Amniotic stem cell (primary cell): ENCODE measurements at places on chromosomes 1 and 21.
A peak's percentile ranks its signal among the peaks of the same experiment; 100 is the strongest.

DNA sequence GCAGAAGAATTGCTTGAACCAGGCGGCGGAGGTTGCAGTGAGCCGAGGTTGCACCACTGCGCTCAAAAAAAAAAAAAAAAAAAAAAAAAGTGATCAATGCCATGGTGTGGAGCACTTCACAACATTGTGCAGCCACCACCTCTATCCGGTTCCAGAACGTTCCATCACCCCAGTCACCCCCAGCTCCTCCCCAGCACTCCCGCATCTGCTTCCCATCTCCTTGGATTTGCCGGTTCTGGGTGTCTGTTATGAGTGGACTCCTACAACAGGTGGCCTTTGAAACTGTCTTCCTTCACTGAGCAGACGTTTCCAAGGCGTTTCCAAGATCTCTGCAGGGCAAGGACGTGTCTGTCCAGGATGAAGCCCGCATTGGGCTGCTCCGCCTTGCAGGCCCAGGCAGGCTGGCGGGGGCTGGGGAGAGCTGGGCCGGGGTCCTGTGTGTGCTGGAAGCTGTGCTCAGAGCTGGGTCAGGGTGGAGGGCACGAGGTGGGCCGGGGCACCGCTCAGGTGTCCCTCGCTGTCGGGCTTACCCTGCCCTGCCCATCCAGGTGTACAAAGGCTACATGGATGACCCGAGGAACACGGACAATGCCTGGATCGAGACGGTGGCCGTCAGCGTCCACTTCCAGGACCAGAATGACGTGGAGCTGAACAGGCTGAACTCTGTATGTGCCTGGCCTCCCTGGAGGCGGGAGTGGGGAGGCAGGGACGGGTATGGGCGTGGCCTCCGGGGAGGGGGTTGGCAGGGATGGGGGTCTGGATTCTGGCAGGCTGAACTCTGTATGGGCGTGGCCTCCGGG, 14.9 kb upstream of the LRRC3 start:
- no peak for DNase-seq

DNA sequence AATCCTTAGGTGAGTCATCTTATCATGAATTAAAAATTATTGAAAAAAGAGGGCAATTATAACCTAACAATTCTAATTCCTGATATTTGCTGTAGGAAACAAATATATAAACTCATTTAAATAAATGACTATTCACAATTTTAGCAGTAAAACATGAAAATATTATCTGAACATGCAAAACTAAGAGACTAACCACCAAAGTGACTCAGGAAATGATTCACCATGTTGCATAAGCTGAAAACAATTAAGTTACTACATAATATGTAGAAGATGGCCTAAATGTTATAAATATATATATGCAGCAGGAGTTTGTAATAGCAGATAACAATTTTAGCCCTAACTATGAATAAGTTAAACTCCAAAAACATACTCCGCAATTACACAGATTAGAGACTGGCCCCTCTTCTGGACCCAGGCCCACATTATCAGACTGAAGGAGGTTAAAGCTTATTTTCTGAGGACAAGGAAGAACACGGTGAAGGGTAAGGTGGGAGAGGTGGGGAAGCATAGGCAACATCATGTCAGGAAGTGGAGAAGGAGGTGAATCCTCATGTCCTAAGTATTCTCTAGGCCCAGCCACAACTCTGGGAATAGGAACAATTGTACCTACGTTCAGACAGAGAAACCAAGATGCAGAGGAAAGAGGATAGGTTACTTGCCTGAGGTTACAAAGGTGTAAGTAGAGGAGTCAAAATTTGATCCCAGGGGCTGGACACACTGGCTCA, 15.6 kb upstream of the AIM2 start:
- DNase-seq: peak; percentile 21

DNA sequence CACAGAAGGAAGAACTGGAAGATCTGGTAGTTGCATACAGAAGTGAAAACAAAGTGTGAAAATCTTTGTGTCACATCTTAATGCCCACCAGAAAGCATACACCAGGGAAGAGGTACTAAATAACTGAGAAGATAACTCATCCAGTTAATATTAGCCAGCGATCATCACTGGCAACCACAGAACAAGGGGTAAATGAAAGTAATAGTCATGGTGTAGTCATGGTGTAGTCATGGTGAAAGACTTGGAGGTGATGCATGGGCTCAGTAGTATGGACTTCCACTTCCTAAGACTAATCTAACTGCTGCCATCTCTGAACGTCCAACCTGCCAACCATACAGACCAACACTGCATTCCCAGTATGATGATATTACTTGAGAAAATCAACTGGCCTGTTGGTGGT, 481.2 kb upstream of the NR5A2 start:
- DNase-seq: no peak

DNA sequence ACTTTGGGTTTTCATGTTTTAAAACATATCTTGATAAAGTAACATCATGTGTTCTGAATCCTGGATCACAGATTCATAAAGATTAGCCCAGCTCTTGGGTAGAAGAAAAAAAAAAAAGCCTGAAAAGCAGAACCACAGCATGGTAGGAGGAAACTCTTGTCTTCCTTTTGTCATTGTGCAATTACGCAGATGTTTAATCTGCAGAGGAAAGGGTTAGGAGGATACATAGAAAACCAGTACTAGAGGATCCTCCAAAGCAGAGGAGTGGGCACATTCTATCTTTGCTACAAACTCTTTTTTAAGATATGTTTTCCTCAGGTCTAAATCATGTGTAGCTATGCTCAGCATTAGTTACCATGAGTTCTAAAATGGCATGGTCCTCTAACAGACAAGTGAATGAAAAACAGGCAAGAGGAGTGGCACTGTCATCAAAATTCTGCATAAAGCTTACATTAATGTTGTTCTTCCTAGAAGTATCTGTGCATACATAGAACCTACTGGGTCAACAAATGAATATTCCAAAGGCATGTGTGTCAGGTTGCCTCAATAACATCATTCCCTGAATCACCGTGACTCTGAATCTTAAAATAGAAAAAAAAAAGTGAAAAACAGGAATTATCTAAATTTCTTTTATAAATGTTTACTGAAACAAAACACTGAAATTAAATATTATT, 107.0 kb downstream of the NME7 start:
- no peak for DNase-seq

GRCh38 chr1:188871164-188871563, 1606.5 kb downstream of the BRINP3 start:
- no peak for DNase-seq

DNA sequence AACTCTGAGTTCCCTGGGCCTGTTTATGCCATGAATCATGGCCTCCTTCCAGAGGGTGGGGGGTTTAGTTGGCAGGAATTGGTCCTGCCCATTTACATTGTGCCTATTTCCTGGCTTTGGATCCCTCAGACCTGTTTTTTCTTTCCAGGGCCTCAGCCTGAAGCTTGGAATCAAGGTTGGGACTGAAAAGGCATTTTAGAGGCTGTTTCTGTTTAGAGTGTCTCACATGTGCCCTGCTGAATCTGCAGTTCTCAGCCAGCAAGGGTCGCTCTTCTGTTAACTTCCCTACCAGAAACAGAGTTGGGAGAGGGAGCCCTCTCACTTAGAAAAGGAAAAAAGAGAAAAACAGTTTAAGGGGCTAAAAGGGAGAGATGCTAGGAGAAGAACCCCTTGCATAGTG, 191.1 kb downstream of the PTPRC start:
- no peak for DNase-seq

GRCh38 chr1:99660496-99660895, 14.6 kb downstream of the PALMD start:
- no peak for DNase-seq

GRCh38 chr1:45014321-45015028, 2.4 kb downstream of the UROD start:
- DNase-seq: peak; percentile 64
